ENCODE measurements at places on chromosomes 7 and 10. TPM values are rescaled to one million over a fixed set of nuclear protein-coding genes. Genes with fewer than 3 reads are reported as not detected.
A peak's percentile ranks its signal among the peaks of the same experiment; 100 is the strongest.

- peak; percentile 34 for DNase-seq
Observed at GRCh38 chr7:72430531-72430930, 18.4 kb upstream of the CALN1 start.

DNA sequence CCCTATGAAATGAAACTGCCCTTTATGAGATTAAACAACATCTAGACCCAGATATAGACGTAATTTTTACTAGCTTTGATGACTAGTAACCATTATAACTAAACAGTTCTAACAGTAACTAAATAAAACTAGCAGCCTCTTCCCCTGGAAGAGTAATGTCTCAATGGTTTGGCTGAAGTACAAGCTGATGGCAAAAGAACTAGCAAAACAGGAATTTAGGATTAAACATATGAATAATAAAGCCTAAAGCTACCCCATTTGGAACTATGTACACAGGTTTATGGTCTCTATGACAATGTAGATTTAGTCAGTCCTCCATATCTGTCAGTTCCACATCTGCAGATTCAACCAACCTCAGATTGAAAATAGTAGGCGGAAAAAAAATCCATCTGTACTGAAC is 6.4 kb downstream of the DPY19L1 start:
- no peak for DNase-seq

GRCh38 chr7:95675016-95675415 is 78.7 kb upstream of the PDK4 start:
- no peak for DNase-seq

NRCAM gene
- total RNA-seq, result 1.7 TPM

DNA sequence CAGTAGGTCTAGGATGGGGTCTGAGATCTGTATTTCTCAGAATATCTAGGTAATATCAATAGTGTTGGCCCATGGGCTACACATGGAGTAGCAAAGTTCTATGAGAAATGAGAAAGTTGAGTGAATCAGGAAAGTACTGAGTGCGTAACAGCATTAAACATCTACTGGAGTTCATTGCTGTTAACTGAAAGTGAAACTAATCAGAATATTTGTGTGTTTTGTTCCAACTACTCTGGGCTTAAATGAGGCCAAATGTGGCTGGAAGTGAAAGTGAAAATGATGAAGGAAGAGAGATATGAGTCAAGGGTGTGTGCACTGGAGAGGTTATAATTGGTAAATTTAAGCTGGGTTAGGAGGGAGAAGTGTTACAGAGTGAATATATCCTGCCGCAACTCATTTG is 46.5 kb downstream of the TMEM106B start:
- DNase-seq, result no peak

GRCh38 chr7:157813741-157814661 is 477.2 kb downstream of the DNAJB6 start:
- DNase-seq, result peak; percentile 72

GRCh38 chr7:41045556-41046123 is 657.2 kb downstream of the INHBA start:
- no peak for DNase-seq

DNA sequence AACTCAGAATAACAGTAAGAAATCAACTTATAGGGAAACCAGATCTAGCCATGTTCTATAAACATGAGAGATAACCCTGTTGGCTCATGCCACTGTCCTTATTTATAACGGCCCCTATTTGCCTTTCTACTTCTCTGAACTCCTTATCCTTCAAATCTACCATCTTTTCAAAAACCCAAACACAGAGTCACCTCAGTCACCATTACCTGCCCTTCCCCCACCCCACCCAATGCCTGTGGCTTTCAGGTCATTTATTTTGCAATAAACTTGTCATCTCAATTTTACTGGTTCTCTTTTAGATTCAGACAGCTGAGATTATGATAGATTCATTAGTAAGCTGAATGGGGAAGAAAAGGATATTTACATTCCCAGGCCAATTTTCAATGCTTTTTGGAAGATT is 53.6 kb downstream of the KMT2C start:
- DNase-seq, result no peak

- no peak for DNase-seq
Observed at GRCh38 chr7:36951257-36951697, 227.0 kb upstream of the AOAH start.

CASD1 gene
- 20.0 TPM for total RNA-seq

DNA sequence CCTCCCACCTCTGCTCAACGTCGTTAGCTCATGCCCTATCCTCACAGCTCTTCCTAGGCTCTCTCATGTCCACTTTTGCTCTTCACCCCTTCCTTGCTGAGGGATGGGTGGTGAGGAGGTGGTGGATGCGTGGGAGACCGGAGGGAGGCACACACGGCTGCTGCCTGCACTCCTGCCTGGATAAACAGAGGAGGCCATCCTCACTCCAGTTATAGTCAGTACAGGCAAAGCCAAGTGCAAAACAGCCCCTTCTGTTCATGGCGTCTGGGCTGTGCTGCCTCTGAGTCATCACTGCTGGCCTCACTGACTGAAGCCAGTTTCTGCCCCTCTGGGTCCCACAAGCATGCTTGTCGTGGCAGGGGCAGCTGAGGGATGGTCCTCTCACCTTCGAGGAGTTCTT is 31.9 kb upstream of the LRRC4 start:
- no peak for DNase-seq

MTURN gene
- total RNA-seq, result 76.1 TPM

GBX1 gene
- total RNA-seq, result not detected

AIMP2 gene
- total RNA-seq, result 27.4 TPM

- no peak for DNase-seq
Observed at GRCh38 chr10:79292026-79292766, 55.1 kb upstream of the PPIF start.

DNAJB6 gene
- total RNA-seq, result 118 TPM

GRCh38 chr10:125548356-125548755 is 134.6 kb downstream of the TEX36 start:
- no peak for DNase-seq

AKR1C4 gene
- not detected for total RNA-seq

CPN1 gene
- total RNA-seq, result not detected

- no peak for DNase-seq
Observed at GRCh38 chr7:66542049-66542448, 86.6 kb upstream of the KCTD7 start.

DNA sequence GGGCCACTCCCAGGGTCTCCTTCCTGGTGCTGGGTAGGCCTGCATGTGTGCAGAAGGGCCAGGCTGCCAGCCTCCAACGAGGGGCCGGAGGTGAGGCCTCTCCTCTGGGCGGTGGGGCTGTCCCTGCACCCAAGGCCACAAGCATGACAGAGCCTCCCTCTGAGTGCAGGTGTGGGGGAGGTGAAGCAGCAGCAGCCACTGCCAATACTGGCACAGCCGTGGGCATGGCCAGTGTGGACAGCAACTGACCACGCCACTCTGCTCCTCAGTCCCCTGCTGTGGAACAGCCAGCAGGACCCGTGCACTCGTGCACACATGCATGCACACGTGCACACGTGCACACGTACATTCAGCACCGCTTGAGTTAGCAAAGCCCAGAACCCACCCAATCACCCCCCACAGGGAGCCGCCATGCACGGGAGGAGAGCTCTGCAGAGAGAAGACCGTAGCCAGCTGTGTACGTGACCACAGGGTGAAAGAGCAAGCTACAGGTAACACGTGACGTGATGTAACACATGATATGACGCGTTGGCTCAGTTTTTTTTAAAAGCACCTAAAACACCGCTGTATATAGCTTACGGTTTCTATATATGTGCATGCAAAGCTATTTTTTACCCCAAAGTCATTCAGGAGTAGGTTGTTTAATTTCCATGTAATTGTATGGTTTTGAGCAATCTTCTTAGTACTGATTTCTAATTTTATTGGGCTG is 23.1 kb downstream of the PAPOLB start:
- peak; percentile 70 for DNase-seq

GRCh38 chr7:27547401-27547800 is 115.3 kb downstream of the HIBADH start:
- DNase-seq, result no peak

BHLHA15 gene
- 0.71 TPM for total RNA-seq

DNA sequence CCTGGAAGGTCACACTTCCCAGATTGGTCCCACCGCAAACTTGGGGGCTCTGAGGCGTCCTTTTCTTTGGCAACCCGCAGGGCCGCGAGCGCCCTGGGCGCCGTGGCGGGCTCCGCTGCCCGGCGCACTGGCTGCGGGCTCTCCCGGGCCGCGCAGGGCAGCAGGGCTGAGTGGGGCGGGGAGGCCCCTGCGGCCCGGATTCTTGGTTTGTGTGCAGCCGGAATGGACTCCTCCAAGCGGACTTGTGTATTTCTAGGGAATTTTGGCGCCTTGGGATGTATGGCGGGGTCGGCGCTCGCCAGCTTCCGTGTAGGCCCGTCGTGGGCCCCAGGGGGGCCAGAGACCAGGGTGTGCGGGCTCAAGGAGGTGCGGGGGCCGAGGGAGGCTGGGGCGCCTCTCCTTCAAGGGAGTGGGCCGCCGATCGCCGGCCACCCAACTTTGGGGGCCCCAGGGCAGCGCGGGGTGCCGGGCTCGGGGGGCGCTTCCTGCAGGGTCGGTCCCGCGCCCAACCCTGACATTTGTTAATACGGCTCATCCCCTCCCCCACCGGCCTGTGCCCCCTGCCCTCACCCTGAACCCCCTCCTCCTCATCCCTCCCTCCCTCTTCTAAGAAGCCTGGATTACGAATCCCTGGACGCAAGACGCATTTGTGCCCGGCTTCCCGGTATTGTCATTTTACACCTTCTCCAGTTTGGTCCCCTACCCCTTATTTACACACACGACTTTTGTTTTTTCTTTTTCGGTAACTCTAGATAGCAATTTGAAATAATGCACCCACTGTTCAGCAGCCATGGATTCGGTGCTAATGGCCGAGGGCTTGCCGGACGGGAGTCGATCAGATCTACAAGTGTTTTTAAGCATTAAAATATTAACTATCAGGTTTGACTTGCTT is 2.5 kb downstream of the TCF7L2 start:
- no peak for DNase-seq

DNA sequence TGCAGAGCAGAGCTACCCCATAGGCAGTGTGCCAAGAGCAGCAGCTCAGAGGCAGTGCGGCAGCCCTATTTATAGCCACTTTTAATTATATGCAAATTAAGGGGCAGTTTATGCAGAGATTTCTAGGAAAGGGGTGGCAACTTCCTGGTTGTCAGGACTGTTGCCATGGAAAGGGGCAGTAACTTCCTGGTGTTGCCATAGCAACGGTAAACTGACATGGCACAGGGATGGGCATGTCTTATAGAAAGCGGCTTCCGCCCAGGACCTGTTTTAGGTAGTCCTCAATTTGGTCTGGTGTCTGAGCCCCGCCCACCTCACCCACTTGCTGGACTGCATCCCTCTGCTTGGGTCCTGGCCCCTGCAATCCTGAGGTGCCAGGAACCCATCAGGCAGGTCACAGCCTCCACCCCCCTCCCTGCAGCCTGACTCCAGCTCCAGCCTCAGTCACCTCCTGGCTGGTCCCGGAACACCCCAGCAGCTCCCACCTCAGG is 115.8 kb downstream of the TMEM130 start:
- no peak for DNase-seq

- DNase-seq, result no peak
Observed at GRCh38 chr7:97844036-97844435, 28.2 kb downstream of the ASNS start.

CXCL12 gene
- total RNA-seq, result 206 TPM

DNA sequence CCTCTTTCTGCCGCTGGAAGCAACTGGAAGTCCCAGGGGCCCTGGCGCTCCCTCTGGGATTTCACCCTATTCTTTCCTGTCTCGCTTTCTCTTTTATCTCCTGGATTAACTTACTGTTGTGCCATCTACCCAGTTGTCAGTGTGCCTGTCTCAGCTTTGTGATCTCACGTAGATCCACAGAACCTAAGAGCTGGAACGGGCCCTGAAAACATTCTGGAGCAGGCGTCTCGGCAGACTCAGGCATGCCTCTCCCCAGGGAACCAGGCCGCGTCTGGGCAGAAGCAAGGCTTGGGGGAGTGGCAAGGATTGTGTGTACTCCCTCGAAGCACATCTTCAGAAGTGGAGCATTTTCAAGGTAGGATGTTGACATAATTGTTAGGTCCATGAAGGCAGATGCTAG is 87.2 kb downstream of the KCNMA1 start:
- peak; percentile 82 for DNase-seq

- no peak for DNase-seq
Observed at GRCh38 chr7:12244129-12244528, 33.0 kb downstream of the TMEM106B start.

DNA sequence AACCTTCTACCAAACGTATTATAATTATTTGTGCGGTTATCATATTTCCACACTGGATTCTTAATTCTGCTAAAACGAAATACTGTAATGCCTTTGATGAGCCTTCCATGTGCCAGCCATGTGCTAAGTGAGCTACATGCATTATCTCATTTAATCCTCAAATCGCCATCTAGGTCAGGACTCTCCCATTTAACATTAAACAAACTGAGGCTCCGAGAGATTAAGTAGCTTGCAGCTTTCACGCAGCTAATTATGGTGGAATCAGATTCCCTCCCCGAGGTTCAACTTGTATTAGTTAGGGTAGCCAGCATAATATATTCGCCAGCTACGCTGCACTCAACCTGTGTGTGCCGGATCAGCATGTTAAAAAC is 798 bp upstream of the TSPAN33 start:
- no peak for DNase-seq

MRLN gene
- total RNA-seq, result 0.38 TPM

GRCh38 chr7:39515534-39516228 is 50.5 kb upstream of the YAE1 start:
- DNase-seq, result no peak

GRCh38 chr7:14201353-14201752 is 211.9 kb upstream of the ETV1 start:
- no peak for DNase-seq

OGDHL gene
- not detected for total RNA-seq

DNA sequence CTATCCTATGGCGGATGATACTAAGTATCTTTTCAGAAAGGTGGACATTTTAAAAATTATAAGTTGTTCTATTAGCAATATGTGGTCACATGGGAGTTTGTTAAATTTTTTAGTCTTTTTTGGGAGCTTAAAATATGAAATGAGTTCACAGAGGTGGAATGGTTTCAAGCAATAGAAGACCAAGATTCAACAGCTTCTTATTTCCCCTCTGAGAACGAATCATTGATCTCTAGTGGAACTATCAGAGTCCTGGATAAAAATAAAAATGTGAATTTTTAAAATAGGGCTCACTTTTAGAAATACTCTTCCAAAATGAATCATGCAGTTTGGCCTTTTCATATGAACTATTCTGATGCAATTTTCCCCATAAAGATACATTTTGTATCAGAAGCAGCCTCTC is 467.7 kb upstream of the KLF6 start:
- no peak for DNase-seq

HGF gene
- 16.8 TPM for total RNA-seq

ADAMTS14 gene
- 0.19 TPM for total RNA-seq

- DNase-seq, result peak; percentile 83
Observed at GRCh38 chr10:86957471-86958115, at the start of gene MMRN2. TSS of gene MMRN2 (minus strand) at chr10:86957615. CDS start at chr10:86957541, 74 bp downstream.

GRCh38 chr10:52348037-52348564 is 34.0 kb downstream of the DKK1 start:
- peak; percentile 75 for DNase-seq
